ENCODE measurements at places on chromosomes 4 and X.

- no peak for DNase-seq
Measured at GRCh38 chr4:83335701-83336100, 1.1 kb upstream of the HPSE start.

GRCh38 chrX:47577424-47577823, 4.8 kb upstream of the TIMP1 start:
- DNase-seq: no peak

DNA sequence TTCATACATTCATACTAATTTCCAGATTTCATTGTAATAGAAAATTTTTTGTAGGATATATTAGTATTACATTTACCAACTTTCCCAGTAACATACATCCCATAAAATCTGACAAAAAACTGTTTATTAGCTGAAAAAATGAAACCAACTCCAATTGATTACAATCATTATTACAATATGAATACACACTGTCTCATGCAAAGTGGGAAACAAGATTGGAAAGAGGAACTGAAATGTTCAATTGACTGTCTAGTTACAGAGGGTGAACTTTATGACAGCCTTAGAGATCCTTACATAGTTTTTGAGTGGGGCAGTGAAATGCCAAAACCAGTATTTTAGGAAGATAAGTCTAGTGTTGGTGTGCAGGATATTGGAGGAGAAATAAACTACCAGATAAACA, 2.3 kb upstream of the AMBN start:
- no peak for DNase-seq

DNA sequence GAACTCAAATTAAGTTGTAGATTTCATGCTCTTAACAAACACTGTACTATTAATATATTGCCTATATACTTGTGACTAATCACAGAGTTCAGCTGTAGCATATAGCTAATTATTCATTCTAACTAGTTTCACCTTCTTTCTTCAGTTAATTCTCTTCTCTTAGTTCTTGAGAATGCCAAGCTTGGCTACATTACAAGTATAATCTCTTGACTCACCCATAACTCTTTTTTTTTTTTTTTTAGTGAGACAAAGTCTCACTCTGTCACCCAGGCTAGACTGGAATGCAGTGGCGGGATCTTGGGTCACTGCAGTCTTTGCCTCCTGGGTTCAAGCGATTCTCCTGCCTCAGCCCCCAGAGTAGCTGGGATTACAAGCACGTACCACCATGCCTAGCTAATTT, 5.4 kb downstream of the KLHL5 start:
- peak; percentile 51 for DNase-seq

GRCh38 chr4:42348692-42349091, 48.6 kb upstream of the SHISA3 start:
- no peak for DNase-seq

DNA sequence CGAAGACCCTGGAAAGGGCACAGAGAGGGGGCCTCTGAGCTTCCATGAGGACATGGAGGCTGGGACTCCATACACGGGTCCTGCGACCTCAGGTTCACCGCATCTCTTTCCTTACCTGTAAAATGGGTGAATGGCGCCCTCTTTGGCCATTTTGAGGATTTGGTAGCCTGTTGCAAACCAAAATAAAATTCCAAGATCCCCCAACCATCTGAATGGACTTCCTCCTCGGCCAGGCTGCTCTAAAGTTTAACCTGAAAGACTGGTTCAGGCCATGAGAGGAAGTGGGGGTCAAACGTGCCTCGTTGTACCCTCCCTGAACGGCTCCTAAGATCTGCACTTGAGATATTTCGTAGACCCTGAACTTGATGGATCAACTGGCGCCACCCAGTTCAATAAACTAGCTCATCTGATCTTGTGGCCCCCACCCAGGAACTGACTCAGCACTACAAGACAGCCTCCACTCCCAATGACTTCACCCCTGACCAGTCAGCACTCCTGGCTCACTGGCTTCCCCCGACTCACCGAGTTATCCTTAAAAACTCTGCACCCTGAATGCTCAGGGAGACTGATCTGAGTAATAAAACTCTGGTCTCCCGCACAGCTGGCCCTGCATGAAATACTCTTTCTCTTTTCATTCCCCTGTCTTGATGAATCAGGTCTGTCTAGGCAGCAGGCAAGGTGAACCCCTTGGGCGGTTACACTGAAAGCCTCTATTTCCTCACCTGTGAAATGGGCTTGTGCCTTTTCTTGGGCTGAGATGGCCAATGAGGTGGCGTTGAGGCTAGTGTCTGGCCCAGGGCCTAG, 32.9 kb upstream of the GPR78 start:
- peak; percentile 57 for DNase-seq

- DNase-seq: no peak
Measured at GRCh38 chr4:110628663-110629213, 5.9 kb upstream of the PITX2 start.

DNA sequence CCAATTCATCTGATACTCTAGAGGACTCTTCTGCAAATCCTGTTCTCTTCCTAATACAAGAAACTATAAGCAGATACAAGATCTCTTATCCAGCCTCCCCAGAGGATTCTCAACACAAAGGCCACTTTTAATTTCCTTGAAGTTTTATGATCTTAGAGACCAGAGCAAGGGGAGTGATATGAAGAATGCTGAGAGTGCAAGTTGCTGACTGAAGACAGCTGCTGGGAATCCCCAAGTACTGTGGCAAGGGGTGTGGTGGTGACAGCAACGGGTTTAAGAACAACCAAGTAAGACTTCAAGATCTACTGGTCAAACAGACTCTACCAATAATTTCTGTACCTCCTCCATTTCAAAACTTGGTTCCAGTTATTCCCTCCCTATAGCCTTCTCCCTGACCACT, 7.0 kb downstream of the AMMECR1 start:
- DNase-seq: no peak

DNA sequence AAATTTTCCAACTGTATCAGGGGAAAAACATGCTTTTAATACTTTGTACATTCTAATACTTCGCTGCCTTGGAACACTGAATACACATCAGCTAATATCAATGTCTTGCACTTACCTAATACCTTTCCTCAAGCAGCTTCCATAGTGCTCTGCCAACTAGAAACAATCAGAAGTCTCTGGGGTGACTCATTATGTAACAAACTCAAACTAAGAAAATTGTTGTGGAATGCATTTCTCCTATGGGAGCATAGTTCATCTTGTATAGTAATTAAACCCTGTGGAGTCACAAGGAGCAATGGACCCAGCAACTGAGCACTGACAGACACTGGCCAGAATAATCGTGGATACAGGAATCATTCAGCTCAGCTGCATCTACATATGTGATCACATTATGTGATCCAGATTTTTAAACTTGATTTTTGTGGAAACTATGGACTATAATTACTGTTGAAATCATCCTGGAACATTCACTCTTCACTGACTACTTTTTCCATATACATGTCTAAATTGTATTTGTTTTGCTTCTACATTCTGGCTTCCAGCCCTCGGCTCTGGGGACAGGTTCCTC, 496.9 kb downstream of the TMA16 start:
- DNase-seq: peak; percentile 26

GRCh38 chr4:75639124-75639695, 8.9 kb upstream of the CDKL2 start:
- DNase-seq: no peak

GRCh38 chr4:10582059-10582686, 102.4 kb downstream of the CLNK start:
- DNase-seq: peak; percentile 36

DNA sequence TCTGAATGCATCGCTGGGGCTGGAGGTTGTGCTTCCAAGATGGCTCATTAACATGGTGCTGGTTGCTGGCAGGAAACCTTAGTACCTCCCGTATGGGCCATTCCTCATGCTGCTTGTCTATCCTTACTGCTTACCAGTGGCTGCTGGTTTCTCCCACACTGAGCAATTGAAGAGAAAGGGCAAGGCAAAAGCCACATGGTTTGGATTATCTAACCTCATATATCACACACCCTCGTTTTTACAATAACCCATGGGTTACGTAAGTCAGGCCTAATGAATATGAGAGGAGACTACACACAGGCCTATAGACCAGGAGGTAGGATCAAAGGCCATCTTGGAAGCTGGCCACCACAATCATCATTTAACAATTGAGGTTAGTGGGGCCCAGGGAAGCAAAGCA, 141.8 kb upstream of the EDNRA start:
- DNase-seq: peak; percentile 60

- DNase-seq: no peak
Measured at GRCh38 chr4:54659313-54659712, 1.6 kb downstream of the KIT start.

DNA sequence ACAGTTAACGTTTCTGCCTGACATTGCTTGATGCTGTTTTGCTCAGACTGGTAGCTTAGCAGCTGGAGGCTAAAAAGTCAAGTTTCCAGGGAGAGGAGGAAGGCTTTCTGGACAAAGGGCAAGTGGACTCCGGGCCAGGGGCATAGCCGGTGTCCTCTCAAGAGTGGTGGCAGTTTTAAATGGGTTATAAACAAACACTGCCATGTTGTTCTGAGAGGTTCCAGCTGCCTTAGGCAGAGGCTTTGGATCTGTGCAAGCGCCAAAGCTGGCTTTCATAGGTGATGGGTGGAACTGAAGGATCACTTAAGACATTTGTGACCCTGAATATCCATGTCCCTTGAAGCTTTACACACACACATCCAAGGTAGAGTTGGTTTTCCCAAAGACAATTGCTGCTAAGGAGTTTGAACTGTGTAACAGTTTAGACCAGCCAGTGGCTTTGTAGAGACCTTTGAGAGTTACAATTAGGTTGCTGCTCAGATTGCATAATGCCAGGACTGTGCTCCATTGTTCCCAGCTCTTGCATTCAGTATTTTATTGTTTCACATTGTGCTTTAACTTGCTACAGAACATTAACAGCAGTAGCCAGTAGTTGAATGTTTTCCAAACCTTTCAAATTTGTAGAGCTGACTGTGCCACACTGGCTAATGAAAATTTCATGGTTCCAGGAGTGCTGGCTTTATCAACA, 54.1 kb upstream of the AP1S2 start:
- no peak for DNase-seq

DNA sequence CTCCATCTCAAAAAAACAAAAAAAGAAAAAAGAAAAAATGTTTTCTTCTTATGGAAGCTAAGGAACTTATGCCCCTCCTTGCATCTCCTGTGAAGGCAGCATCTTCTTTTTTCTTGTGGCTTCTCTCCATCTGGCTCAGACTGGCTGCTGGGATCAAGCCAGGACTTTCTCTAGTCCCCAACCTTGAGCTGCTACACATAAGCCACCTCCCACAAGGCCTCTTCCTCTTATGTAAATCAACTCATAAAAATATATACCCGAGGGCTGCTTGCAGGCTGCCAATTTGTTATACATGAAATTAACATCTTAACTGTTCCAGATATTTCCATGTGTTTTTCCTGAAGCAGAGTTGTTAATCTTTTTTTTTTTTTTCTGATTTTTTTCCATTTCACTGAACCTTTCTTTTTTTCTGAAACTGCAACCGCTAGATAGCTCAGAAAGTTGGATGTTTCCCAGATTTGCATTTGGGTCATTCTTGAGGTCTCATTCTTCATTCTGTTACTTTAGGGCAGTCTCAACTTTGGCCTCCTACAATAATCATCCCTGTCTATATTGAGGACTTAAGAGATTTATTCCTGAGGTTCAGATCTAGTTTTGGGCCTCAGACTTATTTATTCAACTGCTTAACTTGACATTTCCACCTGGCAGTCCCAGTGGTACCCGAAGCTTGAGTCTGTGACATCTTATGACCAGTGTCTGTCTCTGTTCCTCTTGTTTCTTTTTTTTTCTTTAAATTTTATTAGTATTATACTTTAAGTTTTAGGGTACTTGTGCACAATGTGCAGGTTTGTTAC, 10.3 kb downstream of the SNX25 start:
- peak; percentile 77 for DNase-seq

- no peak for DNase-seq
Measured at GRCh38 chrX:139187738-139188137, 342.8 kb upstream of the F9 start.

DNA sequence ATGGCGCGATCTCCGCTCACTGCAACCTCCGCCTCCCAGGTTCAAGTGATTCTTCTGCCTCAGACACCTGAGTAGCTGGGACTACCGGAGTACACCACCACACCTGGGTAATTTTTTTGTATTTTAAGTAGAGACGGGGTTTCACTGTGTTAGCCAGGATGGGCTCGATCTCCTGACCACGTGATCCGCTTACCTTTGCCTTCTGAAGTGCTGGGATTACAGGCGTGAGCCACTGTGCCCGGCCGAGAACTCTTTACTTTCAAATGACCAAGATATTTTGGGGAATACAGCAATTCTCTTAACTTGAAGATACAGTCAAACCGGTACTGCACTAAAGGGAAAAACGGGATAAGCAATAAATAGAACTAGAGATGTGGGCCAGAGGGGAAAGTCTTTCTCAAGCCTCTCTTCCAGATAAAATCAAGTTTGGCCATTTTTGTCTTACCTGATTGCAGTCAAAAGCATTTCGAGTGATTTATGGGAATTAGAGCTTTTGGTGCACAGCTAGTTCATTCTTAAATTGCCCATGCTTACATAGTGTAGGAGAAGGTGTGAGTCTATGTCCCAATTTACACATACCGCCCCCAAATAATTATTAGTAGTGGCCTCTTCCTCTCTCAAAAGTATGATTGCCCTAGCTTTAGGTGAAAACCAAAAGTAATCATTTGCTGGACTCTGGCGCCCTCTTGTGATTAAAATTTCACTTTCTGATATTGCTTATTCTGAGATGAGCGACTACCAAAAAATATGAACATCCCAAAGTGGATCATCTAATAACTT, 53.2 kb upstream of the ABCG2 start:
- peak; percentile 13 for DNase-seq

GRCh38 chrX:50117476-50117875, 83.3 kb downstream of the AKAP4 start:
- no peak for DNase-seq

GRCh38 chrX:81957900-81958545, 756.1 kb downstream of the SH3BGRL start:
- DNase-seq: no peak

DNA sequence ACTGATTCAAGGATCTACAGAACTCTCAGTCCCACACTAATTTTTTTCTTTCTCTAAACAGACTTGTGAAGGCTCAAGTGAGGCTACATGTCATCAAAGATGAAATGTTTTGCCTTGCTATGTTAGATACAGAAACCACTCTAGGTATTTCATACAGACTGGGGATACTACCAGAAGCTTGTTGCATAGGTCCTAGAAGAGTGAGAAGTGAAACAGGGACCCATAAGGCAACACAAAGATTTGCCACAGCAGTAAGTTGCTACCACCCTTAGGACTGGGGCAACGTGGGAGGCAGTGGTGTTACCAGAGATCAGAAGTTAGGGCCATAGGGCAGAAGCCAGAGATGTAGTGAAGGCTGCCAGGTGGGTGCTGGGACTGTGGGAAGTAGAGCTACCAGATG, 50.7 kb upstream of the MID1IP1 start:
- no peak for DNase-seq

GRCh38 chr4:25454476-25454875, 77.4 kb downstream of the ANAPC4 start:
- no peak for DNase-seq

GRCh38 chr4:156756118-156756517, 215.5 kb downstream of the PDGFC start:
- no peak for DNase-seq

DNA sequence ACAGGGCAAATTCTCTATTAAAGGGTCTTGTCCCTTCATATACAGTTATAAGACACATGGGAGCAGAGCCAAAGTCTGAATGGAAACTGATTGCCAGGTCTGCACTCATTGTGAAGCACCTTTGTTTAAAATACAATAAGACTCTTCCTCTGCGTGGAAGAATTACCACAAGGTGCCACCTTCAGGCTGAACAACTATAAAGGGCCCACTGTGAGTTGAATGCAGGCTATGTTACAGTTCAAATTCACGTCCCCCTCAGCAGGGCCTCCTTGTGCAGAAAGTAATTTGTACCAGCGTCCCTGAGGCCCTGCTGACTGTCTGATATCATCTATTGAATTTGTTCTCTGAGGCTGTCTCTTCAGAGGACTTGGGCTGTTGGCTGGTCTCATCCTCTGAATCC, 225.8 kb upstream of the TEX13C start:
- no peak for DNase-seq
